Vein endothelial cell (primary cell): ENCODE measurements at places on chromosomes 4 and X. TPM values are rescaled to one million over a fixed set of nuclear protein-coding genes. Genes with fewer than 3 reads are reported as not detected.

The SSX4B gene
- total RNA-seq: not detected in 2 replicates

The PCDH18 gene
- 0.33 and 1.1 TPM in 2 replicates for total RNA-seq

The SPRY1 gene
- total RNA-seq: 42.9 and 49.3 TPM in 2 replicates

The CFAP299 gene
- not detected in 2 replicates for total RNA-seq

The FGF13 gene
- 20.3 and 43.1 TPM in 2 replicates for total RNA-seq

The TSPAN6 gene
- 41.9 and 63.0 TPM in 2 replicates for total RNA-seq

The SPANXA2 gene
- not detected in 2 replicates for total RNA-seq
